Suprapubic skin (tissue), 4 donors: ENCODE measurements at places on chromosomes 5 and 9.

GRCh38 chr5:147779694-147780093, 2.8 kb downstream of the JAKMIP2 start:
- H3K4me3 ChIP-seq: no peak overlapping the region
- H3K27ac ChIP-seq: no peak overlapping the region
- no peaks in the 10 kb centered on the region for H3K4me1 ChIP-seq

- no peak overlapping the region for H3K27ac ChIP-seq
- no peaks in the 10 kb centered on the region for H3K27me3 ChIP-seq
- H3K4me3 ChIP-seq: no peak overlapping the region
- no peaks in the 10 kb centered on the region for H3K36me3 ChIP-seq
These were observed 532.4 kb downstream of the DNAH5 start for GRCh38 chr5:13412040-13412595.

DNA sequence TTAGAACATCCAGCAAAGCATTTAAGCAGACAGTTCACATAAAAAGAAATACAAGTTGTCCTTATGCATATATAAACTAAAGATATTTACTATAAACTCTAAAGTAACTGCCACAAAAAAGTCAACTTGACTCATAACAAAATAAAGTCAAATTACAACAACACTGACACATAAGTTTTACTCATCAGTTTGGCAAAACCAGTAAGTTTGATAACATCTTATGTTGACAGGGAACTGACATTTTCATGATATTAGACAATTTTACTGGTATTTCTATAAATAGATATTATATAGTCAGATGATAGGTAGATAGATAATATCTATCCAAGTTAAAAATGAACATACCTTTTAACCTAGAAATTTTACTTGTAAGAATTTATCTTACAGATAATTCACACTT, 9.9 kb upstream of the TSLP start:
- no peak for DNase-seq
- H3K4me3 ChIP-seq: no peak overlapping the region
- H3K27me3 ChIP-seq: peaks cover 2% of the 10 kb centered on the region
- H3K36me3 ChIP-seq: no peaks in the 10 kb centered on the region
- H3K4me1 ChIP-seq: no peaks in the 10 kb centered on the region

- DNase-seq: no peak
- no peak overlapping the region for H3K4me3 ChIP-seq
- no peak overlapping the region for H3K27ac ChIP-seq
- H3K4me1 ChIP-seq: peaks cover 22% of the 10 kb centered on the region
- H3K36me3 ChIP-seq: peaks cover 7% of the 10 kb centered on the region
- no peaks in the 10 kb centered on the region for H3K27me3 ChIP-seq
These were observed 21.4 kb downstream of the LHFPL2 start for GRCh38 chr5:78627175-78627574.

DNA sequence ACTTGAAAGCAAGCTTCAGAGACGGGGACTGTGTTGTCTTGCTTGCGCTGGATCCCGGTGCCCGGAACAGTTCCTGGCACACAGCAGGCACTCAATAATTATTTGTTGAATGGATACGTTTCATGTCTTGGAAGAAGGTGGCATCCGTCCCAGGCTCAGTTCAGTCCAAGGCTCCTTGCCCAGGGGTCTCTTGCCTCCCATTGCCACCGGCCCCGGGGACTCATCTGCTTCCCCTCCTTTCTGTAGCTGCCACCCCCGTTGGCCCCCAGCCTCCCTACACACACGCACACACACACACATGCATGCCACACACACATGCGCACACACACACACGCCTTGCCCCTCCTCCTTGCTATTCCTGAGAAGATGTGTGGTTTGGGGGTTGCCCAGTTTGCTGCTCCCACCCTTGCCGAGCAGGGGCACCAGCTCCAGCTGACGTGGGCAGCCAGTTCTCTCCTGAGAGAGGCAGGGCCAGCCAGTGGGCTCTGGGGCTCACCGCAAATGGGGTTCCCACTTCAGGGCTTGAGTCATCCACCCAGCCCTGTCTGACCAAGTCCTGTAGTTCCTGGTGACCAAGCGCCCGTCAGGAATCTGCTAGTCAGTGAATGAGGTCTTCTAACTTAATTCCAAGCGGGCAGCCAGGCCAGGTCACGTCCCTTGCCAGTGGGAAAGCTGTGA, 41.8 kb downstream of the HK3 start:
- H3K4me1 ChIP-seq: no peaks in the 10 kb centered on the region
- no peaks in the 10 kb centered on the region for H3K36me3 ChIP-seq
- H3K27ac ChIP-seq: no peak overlapping the region
- DNase-seq: no peak
- peaks cover 63% of the 10 kb centered on the region for H3K27me3 ChIP-seq

DNA sequence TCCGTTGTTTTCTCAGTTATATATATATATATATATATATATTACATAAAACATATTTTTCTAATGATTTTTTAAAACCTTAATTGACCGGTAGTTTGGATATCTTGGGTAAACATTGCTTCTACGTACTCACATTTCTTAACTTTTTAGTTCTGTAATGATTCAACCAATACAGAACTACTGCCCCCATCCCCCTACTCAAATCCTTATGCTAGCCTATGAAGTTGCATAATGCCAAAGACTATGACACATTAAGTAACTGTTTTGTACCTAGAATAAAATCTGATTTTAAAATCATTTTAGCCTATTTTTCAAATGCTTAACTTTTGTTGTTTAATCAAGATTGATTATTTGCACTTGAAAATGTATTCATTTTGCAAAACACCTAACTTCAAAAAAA, 4.4 kb upstream of the FST start:
- no peaks in the 10 kb centered on the region for H3K36me3 ChIP-seq
- no peak for DNase-seq
- no peak overlapping the region for H3K27ac ChIP-seq
- H3K27me3 ChIP-seq: no peaks in the 10 kb centered on the region
- H3K4me3 ChIP-seq: no peak overlapping the region
